ENCODE measurements at places on chromosomes 1 and 21. TPM values are rescaled to one million over a fixed set of nuclear protein-coding genes. Genes with fewer than 3 reads are reported as not detected.

- DNase-seq: no peak
Measured at GRCh38 chr1:192401825-192402224, 85.0 kb downstream of the RGS21 start.

GRCh38 chr21:32102426-32102825 is 176.4 kb downstream of the MIS18A start:
- DNase-seq: no peak

GRCh38 chr1:112110031-112110430 is 120.6 kb upstream of the KCND3 start:
- DNase-seq: no peak

- no peak for DNase-seq
Measured at GRCh38 chr1:43318831-43319230, 18.0 kb downstream of the TIE1 start.

- no peak for DNase-seq
Measured at GRCh38 chr1:156052862-156053767, 483 bp downstream of the UBQLN4 start.

GRCh38 chr1:59043796-59044195 is 253.1 kb upstream of the FGGY start:
- DNase-seq: no peak

GRCh38 chr21:44701541-44701940 is 4.6 kb downstream of the KRTAP10-12 start:
- no peak for DNase-seq

DNA sequence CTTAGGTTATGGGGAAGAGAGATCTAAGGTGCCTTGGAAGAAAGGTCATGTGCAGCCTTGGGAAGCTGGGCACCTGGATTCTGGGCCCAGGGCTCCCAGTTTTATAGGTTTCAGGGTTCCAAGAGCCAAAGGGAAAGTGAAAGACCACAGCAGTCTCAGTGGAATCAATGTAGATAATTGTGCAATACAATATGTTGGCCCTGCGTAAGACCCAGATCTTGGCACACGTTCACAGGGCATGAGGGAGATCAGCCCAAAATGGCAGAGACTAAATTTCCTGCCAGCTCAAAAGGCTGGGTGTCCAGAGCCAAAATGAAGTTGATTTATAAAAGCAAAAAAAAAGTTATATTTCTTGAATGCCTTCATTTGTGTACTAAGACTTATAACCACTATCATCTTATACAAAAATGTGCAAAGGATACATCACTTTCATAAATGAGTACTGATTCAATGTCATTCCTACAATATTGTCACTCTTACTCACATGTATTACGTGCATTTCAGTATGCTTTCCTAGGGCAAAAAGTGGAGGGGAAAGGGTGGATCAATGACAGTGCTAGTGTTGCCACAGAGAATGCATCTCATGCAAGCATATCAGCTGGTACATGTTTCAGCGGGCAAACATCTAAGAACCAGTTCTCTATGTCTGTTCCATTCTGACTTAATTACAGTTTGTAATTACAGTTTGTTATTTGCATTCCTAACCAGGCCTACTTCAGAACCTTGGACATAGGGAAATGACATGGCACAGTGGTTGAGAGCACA is 22.5 kb upstream of the NPL start:
- DNase-seq: no peak

DNA sequence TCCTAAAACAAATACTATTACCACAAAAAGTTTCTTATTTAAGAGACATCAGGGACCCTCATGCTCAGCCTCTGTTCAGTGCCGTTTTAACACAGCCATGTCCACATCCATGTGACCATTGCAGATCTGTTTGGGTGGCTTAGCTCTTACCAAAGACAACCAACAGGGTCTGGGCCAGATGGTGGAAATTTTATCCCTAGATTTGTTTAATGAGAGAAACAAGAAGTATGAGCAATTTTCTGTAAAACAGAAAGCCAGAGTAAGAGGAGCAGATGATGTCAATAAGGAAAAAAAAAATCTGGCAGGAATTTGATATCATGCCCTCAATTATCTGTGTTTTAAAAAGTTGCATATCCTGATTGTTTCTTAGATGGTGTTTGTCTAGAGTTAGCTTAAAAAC is 299.9 kb downstream of the TM2D1 start:
- DNase-seq: no peak

GRCh38 chr1:244056577-244056976 is 5.5 kb downstream of the ZBTB18 start:
- no peak for DNase-seq

DNA sequence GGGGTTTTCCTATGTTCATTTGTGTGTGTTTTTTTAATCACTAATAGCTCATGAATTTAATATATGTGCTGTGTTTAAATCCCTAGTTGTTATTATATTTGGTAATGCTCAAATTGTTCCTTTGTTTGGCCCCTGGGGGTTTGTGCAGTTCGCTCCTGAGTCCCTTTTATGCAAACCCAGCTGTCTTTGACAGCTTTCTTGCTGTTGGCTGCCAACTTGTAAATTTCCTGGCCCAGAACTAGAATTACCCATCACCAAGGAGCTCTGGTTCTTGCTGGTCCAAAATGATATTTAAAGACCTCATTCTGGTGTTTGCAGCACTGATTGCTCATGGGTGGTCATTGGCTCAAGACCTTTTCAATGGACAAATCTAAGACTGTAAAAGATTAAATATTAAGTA is 39.6 kb upstream of the PGBD5 start:
- DNase-seq: no peak

DNA sequence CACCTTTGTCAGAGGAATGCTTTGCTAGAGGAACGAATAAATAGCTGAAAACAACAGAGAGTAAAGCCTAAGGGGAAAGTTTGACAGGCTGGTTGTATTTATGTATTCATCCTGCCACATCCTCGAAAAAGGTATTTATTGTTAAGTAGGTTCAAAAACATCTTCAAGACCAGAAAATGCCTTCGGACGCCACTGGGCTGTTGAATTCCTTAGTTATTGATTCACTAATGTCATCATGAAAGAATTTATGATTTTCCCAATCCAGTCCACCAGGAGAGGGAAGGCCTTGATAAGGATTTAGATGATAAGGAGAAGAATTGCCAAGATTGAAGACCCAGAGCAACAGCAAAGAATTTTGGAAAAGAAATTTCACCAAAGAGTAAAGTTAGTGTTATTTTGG is 35.2 kb upstream of the MAB21L3 start:
- no peak for DNase-seq

GRCh38 chr1:231966983-231967382 is 340.4 kb downstream of the DISC1 start:
- no peak for DNase-seq

DNA sequence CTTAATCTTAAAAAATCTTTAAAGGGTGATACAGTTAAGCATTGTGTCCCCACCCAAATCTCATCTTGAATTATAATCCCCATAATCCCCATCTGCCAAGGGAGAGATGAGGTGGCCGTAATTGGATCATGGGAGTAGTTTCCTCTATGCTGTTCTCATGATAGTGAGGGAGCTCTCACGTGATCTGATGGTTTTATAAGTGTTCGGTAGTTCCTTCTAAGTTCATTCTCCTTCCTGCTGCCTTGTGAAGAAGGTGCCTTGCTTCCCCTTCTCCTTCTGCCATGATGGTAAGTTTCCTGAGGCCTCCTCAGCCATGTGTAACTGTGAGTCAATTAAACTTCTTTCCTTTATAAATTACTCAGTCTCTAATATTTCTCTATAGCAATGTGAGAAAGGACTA is 10.7 kb downstream of the DHRS3 start:
- no peak for DNase-seq

GRCh38 chr1:48875552-48876329 is 99.0 kb upstream of the BEND5 start:
- no peak for DNase-seq

GRCh38 chr1:222736470-222736869 is 532 bp upstream of the FAM177B start:
- no peak for DNase-seq

DNA sequence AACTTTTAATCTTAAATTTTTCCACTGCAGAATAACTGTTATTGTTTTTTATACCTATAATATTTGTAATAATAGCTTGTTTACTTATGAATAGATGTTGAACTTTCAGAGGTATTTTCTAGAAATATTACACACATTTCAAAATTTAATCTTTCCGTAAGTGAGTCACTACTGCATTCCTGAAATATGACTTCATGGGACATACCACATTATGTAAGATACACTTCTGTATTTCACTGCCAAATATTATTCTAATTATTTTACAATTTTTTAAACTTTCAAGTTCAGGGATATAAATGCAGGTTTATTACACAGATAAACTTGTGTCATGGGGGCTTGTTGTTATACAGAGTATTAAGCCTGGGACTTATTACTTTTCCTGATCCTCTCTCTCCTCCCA is 2220.5 kb downstream of the NCAM2 start:
- DNase-seq: no peak

DNA sequence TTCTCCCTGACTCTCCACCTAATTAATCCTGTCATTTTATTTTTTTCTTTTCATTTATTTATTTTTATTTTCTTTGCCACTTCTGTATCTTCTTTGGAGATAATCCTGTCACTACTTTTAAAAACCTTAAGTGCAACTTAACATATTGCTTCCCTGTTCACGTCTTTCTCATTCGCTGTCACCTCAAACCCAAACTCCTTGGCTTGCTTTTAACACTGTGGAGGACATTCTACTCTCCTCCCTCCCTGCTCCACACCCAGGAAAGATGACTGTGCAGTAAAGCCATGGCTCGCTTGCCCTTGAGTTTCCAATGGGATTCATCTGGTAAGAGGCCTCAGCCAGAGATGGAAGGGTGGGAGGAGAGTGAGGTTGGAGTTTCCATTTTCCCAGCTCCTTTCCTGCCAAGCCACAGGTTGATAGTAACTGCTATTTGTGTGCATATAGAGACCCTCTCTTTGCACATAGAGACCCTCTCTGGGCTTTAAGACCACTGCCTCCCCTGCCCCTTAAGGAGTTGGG is 6.4 kb upstream of the BRWD1 start:
- no peak for DNase-seq

GRCh38 chr1:41560931-41561330 is 76.4 kb upstream of the EDN2 start:
- no peak for DNase-seq

Gene C1orf167
- total RNA-seq: not detected

Gene MPL
- total RNA-seq: not detected

Gene CLDN14
- total RNA-seq: 11.2 TPM

Gene IFI6
- total RNA-seq: 70.3 TPM

Gene FMOD
- total RNA-seq: 0.26 TPM

Gene RHEX
- 11.4 TPM for total RNA-seq

Gene SPATA46
- total RNA-seq: not detected

Gene FAM151A
- total RNA-seq: not detected

Data from GM12878 (cell line).